T47D (cell line): ENCODE measurements at places on chromosomes 13 and 19.
A peak's percentile ranks its signal among the peaks of the same experiment; 100 is the strongest.

DNA sequence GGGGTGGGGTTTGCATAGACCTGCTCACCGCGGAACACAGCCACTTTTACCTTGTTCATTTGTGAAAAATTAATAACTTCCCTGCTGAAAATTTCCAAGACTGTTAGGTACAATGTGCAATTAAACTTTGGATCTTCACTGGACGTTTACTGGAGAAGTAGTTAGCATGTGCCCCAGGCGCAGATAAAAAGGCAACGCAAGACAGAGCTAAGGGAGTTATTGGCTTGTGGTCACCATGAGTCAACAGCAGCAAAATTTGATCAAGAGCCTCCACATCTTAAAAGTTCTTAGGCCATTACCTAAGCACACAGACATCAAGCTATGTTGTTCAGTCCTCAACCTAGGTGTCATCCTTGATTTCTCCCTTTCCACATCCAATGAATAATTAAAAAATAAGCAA is 257.0 kb downstream of the LHFPL6 start:
- DNase-seq: no peak

GRCh38 chr13:50320271-50320862 is 305.1 kb downstream of the KCNRG start:
- DNase-seq: no peak

DNA sequence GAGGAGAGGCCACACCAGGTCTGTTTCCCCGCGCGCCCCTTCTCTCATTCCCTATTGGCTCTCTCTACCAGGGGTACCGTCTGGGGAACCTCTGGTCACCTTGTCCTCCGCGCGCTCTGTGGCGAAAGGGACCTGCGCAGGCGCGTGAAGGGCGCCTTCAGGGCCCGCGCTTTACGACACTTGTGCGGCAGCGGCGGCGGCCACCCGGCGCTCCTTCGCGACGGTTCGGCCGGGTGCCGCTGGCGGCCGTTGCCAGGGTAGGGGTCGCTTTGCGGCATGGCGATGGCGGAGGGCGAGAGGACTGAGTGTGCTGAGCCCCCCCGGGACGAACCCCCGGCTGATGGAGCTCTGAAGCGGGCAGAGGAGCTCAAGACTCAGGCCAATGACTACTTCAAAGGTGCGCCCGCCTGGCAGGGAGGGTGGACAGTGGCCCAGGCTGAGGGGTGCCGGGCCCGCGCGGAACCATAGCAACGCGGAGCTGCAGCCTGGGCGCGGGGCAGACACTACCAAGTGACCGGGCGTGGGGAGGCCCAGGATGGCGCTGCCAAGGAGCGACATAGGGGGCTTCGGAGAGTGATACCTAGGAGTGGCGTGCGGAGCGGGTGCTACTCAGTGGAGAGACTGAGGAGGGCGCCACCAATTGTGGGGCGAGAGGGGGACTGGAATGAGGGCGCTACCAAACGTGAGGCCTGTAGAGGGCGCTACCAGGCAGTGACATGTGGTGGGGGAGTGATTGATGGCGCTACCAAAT is at the start of gene PPP5C:
Gene PPP5C, plus strand, starts transcription at position 267 of the 751 bp plus-strand sequence. Its CDS starts 10 bp downstream, at position 277.
- peak; percentile 94 for DNase-seq

GRCh38 chr13:46595885-46596275 is 42.9 kb downstream of the LRCH1 start:
- DNase-seq: no peak

DNA sequence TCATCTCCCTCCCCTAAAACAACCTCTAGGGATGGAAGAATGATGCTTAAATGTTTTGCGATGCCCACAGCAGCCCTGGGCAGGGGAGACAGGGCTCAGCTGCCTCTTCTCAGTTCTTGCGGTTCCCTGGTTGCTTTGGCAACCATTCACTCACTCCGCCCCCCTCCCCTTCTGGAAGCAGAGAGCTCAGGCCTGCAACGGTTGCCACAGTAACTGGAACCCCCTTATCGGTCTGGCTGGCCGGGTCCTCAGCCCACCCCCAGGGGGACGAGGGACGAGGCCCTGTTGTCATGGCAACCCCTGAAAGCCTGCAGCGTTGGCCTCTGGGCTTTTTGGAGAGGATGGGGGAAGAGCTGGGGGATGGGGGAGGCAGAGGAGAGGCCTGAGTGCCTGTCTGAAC is 19.5 kb downstream of the NOVA2 start:
- DNase-seq: no peak

DNA sequence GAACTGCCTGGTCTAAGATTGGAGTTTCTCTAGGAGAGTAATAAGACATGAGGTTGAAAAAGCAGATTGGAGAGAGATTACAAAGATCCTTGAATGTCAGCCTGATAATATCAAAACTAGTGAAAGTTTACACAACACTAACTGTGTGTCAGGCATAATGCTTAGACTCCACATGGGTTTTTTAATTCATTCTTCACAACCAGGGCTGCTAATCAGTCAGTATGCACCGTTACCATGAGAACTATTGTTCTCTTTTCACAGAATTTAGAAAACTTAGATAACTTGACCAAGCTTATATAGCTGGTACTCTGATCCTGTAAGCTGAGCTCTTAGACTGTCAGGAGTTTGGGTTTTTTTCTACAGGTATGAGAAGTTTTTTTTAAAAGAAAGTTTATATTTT is 46.6 kb upstream of the TSC22D1 start:
- DNase-seq: no peak

DNA sequence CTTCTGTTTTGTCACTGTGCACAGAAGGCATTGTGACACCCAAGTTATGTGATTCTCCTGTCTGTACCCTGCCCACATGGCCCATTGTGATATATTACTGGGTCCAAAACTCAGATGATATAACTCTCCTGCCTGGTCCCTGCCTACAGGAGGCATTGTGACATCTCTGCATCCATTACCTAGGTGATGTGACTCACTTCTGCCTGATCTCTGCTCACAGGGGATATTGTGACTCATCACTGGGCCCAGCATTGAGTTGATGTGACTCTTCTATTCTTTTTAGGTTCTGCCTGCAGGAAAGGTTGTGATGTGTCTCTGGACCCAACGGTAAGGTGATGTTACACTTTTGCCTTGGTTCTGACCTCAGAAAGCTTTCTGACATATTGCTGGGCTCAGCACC is 67.9 kb upstream of the ZNF724 start:
- DNase-seq: no peak

GRCh38 chr13:110944121-110944967 is 29.5 kb upstream of the ANKRD10 start:
- DNase-seq: peak; percentile 69

- DNase-seq: no peak
Observed at GRCh38 chr13:28624707-28625432, 34.1 kb upstream of the POMP start.
